ENCODE measurements at places on chromosomes 12 and 14.

GRCh38 chr12:27801630-27802029 lies 21.6 kb upstream of the MANSC4 start:
- DNase-seq = no peak

- no peak for DNase-seq
Measured at GRCh38 chr12:64790166-64790565, 31.0 kb upstream of the GNS start.

GRCh38 chr12:106359646-106360399 lies 2.3 kb downstream of the POLR3B start:
- no peak for DNase-seq

- DNase-seq = no peak
Measured at GRCh38 chr14:45406942-45407341, 153.9 kb upstream of the MIS18BP1 start.

DNA sequence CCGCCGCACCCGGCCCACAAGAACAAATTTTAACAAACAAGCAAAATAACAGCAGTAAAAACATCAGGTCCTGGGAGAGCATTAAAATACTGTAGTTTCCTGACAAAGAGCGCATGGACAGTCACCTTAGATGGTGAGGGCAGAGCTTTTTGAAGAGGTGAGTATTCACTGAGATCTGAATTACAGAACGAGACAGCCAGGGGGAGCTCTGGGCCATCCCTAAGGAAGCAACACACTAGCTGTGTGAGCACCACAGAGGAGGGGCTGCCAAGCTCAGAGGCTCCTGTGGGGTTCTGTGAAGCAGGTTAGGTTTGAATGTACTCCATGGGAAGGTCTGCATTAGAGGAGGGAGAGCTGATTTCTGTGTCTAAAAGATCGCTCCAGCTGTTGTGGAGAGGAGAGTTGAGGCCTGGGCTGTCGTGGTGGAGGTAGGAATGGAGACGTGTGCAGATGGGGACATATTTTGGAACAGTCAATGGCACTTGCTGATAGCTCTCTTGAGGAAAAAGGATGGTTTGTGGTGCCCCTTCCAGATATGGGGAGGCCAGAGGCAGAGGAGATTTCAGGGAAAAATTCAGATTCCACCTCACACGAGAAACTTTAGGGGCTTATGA lies 72.9 kb downstream of the TRAFD1 start:
- peak; percentile 23 for DNase-seq

DNA sequence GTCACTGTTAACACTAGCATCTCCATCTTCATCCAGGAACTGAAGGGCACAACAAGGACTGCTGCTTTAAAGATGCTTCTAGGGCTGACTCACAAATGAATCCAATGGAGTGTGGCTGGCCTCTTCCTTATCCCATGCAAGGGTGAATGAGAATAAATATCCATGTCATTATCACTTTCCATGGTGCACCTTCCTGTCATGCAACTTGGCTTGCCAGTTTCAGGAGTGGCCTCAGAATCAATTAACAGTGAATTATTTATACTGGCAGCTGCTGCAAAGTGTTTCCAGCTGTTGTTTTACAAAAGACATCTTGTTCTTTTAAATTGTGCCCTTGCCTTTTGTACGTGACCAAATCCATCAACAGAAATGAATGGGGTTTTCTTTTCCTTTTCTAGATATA lies 499.3 kb upstream of the TMEM132C start:
- no peak for DNase-seq

GRCh38 chr12:84375449-84376170 lies 537.0 kb downstream of the SLC6A15 start:
- DNase-seq = no peak

DNA sequence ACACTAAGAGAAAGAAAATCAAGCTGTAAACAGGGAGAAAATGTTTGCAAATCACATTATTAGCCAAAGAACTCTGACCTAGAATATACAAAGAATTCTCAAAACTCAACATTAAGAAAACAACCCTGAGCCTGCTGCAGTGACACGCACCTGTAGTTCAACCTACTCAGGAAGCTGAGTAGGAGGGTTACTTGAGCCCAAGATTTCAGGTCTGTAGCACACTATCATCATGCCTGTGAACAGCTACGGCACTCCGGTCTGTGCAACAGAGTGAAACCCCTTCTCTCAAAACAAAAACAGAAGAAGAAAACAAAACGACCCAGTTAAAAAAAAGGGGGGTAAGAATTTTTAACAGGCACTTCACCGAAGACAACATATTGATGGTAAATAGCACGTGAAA lies 20.8 kb downstream of the SAV1 start:
- DNase-seq = no peak

GRCh38 chr12:68844788-68845695 lies 37.1 kb downstream of the MDM2 start:
- DNase-seq = no peak

DNA sequence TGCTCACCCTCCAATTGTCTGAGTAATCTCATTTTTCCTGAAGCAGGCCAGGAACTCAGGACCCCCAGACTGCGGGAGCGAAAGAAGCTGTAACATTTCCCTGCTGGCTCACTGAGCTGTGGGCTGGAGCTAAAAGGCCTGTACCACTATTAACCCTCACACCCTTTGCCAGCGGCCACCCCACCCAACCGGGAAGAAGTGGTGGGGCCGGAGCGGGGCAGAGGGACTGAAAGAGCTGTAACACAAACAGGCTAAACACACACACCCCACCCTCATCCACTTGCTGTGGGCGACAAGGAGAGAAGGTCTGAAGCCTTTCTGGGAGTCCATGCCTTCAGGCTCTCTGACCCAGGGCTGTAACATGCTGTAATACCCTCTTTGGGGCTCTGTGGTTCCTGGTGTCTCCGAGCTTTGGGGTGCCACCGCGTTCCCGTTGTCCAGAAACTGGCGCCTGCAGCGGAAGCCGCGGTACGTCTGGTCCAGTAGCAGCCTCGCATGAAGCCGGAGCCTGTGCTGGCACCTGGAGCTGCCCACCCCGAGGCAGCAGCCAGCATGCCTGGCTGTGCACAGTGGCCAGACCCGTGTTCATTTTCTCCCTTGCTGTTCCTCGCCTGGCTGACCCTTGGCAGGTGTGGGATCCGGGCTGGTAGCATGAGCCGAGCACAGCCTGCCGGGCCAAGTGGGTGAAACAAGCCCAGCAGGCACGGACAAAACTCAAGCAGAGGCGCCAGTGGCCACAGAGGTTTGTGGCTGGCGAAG lies 345.5 kb upstream of the MGAT4C start:
- no peak for DNase-seq

GRCh38 chr12:13203034-13203922 lies 6.8 kb downstream of the EMP1 start:
- no peak for DNase-seq

DNA sequence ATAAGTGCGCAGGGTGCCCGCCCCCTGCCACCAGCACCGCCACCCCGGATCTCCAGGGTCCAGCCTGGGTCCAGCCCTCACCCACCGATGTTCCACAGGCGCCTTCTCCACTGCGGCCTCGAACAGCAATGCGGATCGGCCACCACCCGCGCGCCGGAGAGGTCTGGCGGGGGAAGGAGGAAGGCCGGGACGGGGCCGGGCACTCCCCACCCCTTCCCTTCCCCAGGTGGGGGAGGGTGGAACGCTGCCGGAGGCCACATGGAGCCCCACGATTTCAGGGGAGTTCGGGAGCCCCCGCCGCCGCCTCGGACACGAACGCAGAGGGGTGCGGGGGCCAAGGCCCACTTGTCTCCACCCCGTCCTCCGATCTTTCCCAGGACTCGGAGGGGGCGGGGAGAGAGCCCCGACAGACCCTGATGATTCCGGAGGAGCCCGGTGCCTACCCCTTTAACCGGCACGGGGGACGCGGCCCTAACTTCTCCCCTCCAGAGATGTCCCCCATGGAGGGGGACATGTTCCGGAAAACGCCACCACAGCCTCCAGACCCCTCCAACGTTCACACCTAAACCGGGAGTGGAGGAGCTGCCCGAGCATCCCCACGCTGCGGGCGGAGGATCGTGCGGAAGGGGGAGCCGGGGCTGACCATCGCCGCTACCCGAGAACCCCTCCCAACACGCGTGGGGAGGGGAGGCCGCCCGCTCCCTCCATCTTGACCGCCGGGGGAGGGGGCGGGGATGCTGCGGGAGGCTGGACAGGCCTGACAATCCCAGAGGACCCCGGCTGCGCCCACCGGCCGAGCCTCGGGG lies 1.1 kb downstream of the ATXN2 start:
- no peak for DNase-seq

- DNase-seq = no peak
Measured at GRCh38 chr14:24329736-24330135, 5.1 kb downstream of the ADCY4 start.

- no peak for DNase-seq
Measured at GRCh38 chr14:21923820-21924219, 250.2 kb upstream of the OR4E1 start.

- DNase-seq = no peak
Measured at GRCh38 chr12:111327474-111327873, 41.4 kb downstream of the PHETA1 start.

DNA sequence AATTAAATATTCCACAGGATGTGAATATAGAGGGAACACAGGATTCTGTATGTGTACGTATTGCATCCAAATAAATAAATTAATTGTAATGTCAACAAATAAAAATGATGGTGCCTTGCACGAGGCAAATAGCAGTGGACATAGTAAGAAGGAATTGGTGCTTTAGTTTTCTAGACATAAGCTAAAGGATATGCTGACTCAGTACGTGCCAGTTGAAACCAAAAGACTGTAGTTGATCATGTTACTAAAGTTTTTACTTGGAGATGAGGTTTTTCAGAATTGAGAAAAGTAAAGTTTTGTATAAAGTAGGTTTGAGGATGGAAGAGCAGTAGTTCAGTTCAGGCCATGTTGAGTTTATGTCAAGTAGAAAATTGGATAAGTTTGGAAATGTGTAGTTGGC lies 807.2 kb downstream of the SLC16A7 start:
- DNase-seq = no peak

GRCh38 chr14:35292770-35293561 lies 784 bp downstream of the PSMA6 start:
- no peak for DNase-seq

- no peak for DNase-seq
Measured at GRCh38 chr12:39287817-39288216, 155.1 kb downstream of the KIF21A start.

- DNase-seq = no peak
Measured at GRCh38 chr12:7162691-7163114, 26.8 kb upstream of the PEX5 start.

GRCh38 chr12:65300679-65301349 lies 22.3 kb downstream of the MSRB3 start:
- DNase-seq = peak; percentile 36

DNA sequence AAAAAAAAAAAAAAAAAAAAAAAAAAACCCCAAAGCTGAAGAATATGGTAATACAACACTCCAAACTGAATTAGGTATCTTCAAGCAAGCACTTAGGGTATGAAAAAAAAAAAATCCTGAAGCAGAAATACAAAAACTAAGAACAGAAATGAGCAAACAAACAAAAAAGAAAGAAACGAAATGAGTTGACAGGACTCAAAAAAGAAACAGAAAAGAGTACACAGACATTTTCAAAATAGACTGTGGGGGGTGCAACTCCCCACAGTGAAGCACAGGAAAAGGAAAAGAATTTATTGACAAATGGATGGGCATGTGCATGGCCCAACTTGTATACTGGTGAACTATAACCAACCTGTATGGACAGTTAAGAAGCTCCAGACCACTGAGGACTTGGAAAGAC lies 24.6 kb downstream of the RPS6KA5 start:
- DNase-seq = no peak

DNA sequence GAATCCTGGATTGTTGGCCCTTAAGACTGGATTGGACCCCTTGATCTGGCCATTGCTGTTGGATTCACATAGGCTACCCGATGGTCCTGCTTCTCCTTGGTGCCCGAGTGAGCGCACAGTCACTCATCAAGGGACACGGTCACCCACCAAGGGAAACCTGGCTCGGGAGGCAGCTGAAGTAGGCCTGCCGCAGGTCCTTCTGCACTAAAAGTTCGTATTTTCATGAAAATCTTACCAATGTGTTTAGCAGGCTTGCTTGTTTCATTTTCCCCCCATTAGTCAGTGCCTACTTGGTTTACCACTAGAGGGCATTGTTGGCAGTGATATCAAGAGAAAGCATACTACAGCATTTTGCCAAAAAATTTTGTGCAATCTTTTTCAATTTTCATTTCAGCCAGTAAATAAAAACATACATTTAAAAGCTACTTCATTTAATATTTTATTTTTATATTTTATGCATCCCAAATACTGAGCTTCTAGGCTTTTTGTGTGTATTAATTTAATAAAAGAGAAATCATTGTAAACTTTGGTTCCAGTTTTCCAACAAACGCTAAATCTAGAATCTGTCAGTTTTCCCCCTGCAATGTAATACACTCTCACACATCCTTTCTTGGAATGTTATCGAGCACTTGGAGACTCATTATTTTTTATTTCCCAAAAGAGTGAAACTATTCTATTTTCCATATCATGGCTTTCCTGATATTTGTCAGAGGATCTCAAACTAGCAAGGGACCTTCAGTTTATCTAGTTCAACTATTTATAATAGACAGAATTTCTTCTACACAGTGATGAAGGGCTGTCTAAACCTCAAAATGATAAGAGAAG lies 116.7 kb downstream of the LMNTD1 start:
- DNase-seq = peak; percentile 78

- DNase-seq = peak; percentile 9
Measured at GRCh38 chr12:77167801-77168200, 102.4 kb upstream of the E2F7 start.

DNA sequence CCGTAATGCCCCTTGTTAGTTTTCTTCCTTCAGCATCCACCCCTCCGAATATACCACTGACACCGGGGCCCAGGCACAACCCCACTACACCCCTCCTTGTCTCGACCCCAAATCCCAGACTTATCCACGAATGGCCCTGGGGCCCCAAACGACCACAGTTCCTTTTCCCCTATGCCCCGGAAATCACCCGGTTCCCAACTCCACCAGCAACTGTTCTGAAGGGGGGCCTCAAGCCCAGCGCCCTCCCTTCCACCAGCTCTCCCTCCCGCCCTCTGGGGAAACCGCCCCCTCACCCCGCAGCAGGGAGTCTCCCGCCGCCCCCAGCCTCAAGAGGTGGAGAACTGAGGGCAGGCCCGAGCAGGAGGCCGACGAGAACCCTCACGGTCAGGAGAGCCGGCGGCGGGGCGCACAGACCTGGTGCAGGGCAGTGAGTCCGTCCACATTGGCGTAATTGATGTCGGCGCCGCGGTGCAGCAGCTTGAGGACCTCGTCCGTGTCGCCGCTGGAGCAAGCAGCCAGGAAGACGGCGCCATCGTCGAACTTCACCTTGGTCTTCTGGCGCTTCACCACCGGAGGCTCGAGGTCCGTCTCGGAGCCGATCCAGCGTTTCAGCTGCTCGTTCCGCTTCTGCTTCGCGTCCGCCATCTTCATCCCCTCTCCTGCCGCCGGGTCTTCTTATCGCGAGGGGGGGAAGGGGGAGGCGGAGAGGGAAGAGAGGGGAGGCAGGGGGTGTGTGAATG lies 446 bp downstream of the PPP1R12A start:
- peak; percentile 6 for DNase-seq

- DNase-seq = no peak
Measured at GRCh38 chr12:44155358-44155757, 319.5 kb downstream of the TMEM117 start.

Measured in HFFc6 (cell line).